ENCODE measurements at places on chromosomes 3 and 15.

- no peak for DNase-seq
Measured at GRCh38 chr15:91865486-91865885, 12.0 kb downstream of the SLCO3A1 start.

DNA sequence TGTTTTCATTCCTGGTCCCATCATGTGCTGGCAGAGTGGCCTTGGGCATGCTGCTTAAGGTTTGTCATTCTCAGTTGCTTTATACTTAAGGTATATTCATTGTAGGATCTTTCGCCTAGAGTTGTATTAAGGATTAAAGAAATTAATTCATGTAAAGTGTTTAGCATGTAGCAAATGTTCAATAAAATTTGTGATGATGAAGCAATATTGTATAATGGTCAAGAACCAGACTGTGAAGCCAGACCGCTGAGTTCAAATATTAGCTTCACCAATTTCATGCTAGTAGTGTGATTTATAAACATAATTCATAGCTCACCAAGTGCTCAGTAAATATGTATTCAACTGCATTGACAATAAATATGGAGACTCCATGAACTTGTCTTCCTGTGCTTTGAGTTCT is 178.5 kb downstream of the BBX start:
- DNase-seq: no peak

DNA sequence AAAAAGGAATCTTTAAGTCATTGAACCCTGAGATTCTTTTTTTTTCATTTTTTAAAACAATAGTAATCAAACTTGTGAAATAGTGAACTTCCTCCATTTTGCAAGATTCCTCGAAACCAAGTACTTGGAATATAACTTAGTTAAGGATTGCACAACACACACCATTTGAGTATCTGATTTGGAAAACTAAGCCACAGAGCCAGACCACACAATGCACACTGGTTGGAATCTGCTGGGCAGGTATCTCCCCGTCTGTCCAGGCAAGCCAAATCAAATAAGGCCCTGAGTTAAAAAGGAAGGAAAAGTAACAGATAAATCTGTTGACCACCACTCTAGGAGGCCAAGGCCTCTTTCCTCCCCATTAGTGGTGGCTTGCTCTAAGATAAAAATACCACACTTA is 177.5 kb upstream of the ICE2 start:
- no peak for DNase-seq

DNA sequence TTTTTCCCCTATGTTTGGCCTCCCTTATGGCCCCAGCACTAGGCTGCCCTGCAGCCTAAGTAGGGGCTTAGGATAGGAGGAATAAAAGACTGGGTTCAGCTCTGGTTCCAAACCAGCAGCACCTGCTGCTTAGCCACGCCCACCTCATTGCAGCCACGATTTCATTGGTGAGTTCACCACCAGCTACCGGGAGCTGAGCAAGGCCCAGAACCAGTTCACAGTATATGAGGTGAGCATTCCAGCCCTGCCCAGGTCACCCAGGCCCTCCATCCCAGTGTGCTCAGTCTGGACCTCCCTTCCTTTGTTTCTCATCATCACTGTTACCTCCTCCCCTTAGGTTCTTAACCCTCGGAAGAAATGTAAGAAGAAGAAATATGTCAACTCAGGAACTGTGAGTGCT is 11.5 kb downstream of the CPNE9 start:
- no peak for DNase-seq

DNA sequence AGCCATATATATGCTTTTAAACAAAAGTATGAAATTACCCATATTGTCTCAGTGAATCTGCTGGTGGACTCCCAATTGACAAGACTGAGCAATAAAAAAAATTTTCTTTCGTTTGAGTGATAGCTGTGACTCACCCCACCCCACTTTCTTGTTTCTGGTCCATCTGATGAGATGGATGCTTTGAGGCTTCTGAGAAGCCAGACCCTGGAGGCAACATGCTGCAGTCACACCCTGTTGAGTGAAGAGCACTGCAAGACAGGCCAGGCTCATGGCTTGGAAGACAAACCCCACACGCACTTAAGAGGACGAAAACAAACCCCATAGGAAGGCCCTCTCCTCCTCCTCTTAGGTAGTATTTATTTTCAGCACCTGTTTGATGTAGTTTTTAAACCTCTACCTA is 276.0 kb upstream of the TTC14 start:
- DNase-seq: no peak

- DNase-seq: no peak
Measured at GRCh38 chr15:36161108-36161507, 418.3 kb upstream of the CDIN1 start.

- DNase-seq: no peak
Measured at GRCh38 chr15:101489599-101490407, at the start of gene PCSK6. Gene PCSK6 (minus strand): TSS chr15:101489707. CDS start chr15:101489670, 37 bp downstream.

DNA sequence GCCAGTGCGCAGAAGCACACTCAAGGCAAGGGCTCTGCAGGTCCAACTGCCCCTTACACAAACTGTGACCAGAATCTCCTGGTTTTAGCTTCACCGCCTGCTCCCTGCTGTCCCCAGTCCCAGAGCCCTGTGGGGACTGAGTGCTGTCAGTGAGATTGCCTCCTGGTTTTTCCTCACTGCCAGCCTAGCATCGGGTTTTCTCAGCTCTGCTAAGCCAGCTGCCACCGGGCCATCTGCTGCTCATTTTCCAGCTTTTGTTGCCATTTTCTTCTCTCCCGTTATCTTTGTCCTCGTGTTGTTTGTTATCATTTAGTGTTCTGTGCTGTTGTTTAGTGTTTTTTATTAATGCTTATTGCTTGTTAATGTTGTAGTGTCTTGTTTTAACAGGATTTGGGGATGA is 79.5 kb upstream of the BLM start:
- DNase-seq: no peak

GRCh38 chr15:93118904-93119303 is 29.9 kb upstream of the RGMA start:
- no peak for DNase-seq

DNA sequence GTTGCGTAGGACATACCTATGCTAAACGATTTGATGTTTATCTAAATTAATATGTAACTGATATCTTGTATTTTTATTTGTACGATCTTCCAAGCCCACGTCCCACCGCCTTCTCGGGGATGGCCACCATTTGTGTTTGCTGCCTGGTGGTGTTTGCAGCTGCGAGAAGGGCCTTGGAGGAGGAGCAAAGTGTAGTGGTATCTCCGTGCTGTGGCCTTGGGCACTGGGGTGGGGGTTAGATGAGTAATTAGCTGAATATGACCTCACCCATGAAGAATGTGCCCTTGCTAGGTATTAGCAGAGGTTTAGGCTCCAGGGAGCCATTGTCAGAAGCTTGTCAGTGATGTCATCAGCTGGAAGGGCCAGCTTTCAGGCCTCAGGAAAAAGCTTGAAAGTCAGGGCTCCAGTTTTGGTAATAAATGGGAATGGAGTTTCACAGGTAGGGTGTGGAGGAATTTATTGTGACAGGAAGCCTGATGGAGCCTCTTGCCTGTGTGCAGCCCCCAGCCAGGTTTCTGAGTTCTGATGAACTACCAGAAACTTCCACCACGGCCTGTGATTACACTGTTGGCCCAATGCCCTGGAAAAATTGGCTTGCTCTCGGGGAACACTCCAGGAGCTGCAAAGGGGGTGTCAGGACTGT is 41.0 kb downstream of the FLNB start:
- DNase-seq: no peak

DNA sequence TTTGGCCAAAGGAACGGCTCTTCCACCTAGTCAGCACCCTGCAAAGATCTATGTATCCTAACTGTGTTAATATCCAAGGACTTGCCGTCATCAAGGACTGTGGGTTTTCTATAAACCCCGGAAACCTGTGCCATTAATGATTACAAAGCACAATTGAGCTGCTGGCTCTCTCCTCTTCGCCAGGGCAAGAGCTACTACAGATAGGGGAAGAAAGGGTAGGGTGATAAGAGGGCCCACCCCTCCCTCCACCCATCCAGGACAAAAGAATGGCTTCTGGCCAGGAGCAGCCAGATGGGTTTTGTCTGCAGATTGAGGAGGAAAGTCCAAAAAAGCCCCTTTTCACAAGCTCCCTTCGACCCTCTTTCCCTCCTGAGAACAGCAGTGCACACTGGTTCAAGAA is 9.9 kb downstream of the RFT1 start:
- no peak for DNase-seq

- DNase-seq: no peak
Measured at GRCh38 chr3:147518465-147518864, 109.3 kb downstream of the ZIC1 start.

- no peak for DNase-seq
Measured at GRCh38 chr3:153595186-153595815, 433.3 kb downstream of the RAP2B start.

DNA sequence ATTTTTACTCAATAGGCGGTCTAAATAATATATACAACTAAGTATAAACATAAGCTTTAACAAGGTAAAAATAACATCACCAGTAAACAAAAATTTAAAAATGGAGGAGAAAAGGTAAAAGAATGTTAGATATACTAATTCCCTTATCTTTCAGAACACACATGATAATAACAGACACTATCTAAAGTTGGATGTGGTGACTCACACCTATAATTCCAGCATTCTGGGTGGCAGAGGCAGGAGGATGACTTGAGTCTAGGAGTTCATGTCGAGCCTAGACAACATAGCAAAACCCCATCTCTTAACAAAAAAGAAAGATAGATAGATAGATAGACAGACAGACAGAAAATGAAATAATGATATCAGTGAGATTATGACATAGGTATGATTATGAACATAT is 85.1 kb downstream of the STAG1 start:
- no peak for DNase-seq

GRCh38 chr15:83030021-83030420 is 18.6 kb upstream of the C15orf40 start:
- no peak for DNase-seq

DNA sequence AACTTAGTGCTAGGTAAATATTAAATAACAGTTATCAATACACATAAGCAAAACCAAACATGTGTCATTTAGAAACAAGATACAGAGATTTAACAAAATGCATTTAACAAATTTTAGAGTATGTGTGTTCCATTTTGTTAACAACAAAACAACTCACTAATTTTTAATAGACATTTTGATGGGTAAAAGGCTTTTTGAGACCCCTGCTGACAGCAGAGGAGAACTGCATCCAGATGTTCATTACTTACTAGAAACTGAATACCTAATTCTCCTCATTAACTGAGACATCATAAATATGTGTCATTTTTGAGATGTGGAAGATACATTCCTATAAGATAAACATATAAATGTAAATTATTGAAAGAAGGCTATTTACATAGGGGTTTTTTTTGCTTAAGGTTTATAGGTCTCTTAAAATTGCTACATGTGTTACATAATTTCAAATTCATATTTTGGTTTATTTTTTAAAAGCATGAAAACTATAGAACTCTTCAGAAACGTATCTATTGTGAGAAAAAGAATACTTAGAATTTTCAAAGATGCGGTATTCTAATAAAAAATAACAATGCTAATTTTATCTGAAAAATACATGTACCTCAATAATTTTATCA is 1009.8 kb downstream of the TUSC7 start:
- DNase-seq: no peak

- no peak for DNase-seq
Measured at GRCh38 chr15:79394231-79394630, 37.9 kb upstream of the MINAR1 start.

GRCh38 chr3:9736831-9737230 is 5.3 kb downstream of the BRPF1 start:
- no peak for DNase-seq

- DNase-seq: no peak
Measured at GRCh38 chr3:172918568-172919296, 168.2 kb downstream of the ECT2 start.

DNA sequence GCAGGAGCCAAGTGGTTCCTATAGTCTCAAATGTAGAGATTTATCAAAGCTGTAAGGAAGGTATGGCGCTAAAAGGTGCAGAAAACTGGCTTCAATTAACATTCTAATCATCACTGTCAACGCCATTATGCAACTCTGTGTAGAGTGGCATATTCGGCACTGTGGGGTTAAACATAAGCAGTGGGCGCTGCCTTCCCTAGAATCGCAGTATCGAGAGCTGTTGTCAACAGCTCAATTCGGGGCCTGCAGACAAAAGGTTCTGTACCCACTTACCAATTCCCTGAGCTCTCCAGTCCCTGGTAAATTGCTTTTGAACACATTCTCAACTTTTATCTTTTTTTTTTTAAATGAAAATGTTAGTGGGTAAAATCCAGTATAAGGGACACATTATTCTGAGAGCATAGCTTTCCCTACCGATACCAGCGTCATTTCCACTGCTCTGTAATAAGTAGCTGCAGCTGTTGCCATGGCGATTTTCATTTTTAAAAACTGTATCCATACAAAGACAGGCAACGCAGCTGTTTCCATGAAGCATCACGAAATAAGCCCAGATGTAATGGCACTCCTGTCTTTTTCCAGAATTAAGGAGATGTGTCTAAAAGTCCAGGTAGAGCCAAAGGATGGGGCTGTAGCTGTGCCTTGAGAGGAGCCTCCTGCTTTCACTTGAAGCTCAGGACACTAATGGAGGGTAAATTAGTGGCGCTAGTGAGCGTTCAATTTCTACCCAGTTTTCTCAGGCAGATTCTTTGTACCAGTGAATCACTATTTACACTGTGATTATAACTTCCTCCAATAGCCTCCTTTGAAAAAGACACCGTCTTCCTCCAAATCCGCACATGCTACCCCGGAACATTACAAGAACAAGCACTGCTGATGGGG is 250.3 kb downstream of the SLC9A9 start:
- no peak for DNase-seq

GRCh38 chr15:24733659-24734058 is 58.1 kb downstream of the NPAP1 start:
- no peak for DNase-seq

Data from AG04449 (cell line).